Heart right ventricle (tissue), 16 donors: ENCODE measurements at places on chromosomes 16 and 17. TPM values are rescaled to one million over a fixed set of nuclear protein-coding genes. Genes with fewer than 3 reads are reported as not detected.
A peak's percentile ranks its signal among the peaks of the same experiment; 100 is the strongest.

Gene AOC2
- 0.72 TPM for total RNA-seq

Gene ACSM5
- 0.83 TPM for total RNA-seq

Gene SLC7A6
- total RNA-seq: 28.4 TPM

Gene C16orf74
- 6.5 TPM for total RNA-seq

- no peaks in the 10 kb centered on the region for H3K36me3 ChIP-seq
- no peak overlapping the region for H3K27ac ChIP-seq
- H3K27me3 ChIP-seq: peaks cover 53% of the 10 kb centered on the region
- peaks cover 15% of the 10 kb centered on the region for H3K4me1 ChIP-seq
- DNase-seq: no peak
Measured at GRCh38 chr16:3004319-3004718, 8.4 kb upstream of the CLDN9 start.

- no peaks in the 10 kb centered on the region for H3K4me1 ChIP-seq
- H3K4me3 ChIP-seq: no peak overlapping the region
- DNase-seq: no peak
- H3K27me3 ChIP-seq: peaks cover 6% of the 10 kb centered on the region
Measured at GRCh38 chr17:56319531-56319930, 166.3 kb downstream of the ANKFN1 start.

DNA sequence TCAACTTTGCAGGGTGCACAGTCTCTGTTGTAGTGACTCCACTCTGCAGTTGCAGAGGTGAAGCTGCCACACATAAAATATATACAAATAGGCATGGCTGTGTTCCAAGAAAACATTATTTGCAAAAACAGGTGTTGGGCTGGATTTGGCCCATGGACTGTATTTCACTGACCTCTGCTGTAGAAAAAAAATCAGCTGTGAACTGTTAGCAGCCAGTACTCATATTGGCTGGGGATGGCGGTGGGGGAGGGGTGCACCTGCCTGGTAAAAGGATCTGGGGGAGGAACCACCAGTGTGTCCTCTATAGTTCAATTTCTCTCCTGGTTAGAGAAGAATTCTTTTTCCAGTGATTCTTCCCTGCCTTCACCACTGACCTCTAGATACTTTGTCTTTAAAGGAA, 50.0 kb downstream of the SHISA9 start:
- H3K27ac ChIP-seq: no peak overlapping the region
- H3K36me3 ChIP-seq: no peaks in the 10 kb centered on the region
- no peaks in the 10 kb centered on the region for H3K4me1 ChIP-seq
- no peak overlapping the region for H3K4me3 ChIP-seq

- H3K27ac ChIP-seq: peak overlapping the region; percentile 48
- H3K4me1 ChIP-seq: peaks cover 41% of the 10 kb centered on the region
- no peaks in the 10 kb centered on the region for H3K36me3 ChIP-seq
- H3K27me3 ChIP-seq: no peaks in the 10 kb centered on the region
- no peak overlapping the region for H3K4me3 ChIP-seq
Measured at GRCh38 chr17:1505586-1505985, 10.8 kb downstream of the INPP5K start.

- H3K27me3 ChIP-seq: no peaks in the 10 kb centered on the region
- DNase-seq: no peak
- H3K4me1 ChIP-seq: peaks cover 29% of the 10 kb centered on the region
- peak overlapping the region; percentile 90 for H3K4me3 ChIP-seq
Measured at GRCh38 chr17:80146121-80147034, 550 bp downstream of the EIF4A3 start.

DNA sequence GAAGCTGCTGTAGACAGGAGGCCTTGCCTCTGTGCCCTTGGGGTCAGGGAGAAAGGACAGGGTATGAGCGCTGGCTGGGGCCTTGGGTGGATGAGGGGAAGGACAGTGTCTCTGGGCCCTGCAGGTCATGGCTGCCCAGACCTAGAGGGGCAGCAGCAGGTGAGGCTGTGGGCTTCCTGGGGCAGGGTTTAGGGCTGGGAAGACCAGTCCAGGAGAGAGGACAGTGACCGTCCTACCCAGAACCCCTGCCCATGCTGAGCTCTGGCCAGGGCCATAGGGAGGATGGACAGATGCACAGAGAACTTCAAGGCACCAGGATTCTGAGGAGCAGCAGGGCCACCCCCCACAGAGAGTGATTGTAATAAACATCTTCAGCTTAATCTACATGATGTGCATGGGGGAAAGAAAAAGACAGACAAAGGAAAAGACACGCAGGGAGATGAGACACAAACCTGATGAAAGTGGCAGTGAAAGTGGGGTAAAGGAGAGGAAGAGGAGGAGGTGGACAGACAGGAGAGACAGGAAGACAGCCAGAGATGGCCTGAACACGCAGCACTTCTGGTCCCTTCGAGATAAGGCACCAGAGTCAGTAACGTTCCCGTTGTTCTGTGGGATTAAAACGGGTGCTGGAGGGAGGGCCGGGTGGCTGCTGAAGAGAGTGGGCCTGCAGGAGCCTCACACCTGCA, 17.5 kb downstream of the FLOT2 start:
- no peak overlapping the region for H3K27ac ChIP-seq
- no peaks in the 10 kb centered on the region for H3K27me3 ChIP-seq
- no peak for DNase-seq

GRCh38 chr17:75642182-75642783, 9.0 kb downstream of the SMIM5 start:
- no peak overlapping the region for H3K4me3 ChIP-seq
- H3K4me1 ChIP-seq: peaks cover 53% of the 10 kb centered on the region
- no peak for DNase-seq
- H3K36me3 ChIP-seq: no peaks in the 10 kb centered on the region
- peak overlapping the region; percentile 65 for H3K27ac ChIP-seq
- no peaks in the 10 kb centered on the region for H3K27me3 ChIP-seq

DNA sequence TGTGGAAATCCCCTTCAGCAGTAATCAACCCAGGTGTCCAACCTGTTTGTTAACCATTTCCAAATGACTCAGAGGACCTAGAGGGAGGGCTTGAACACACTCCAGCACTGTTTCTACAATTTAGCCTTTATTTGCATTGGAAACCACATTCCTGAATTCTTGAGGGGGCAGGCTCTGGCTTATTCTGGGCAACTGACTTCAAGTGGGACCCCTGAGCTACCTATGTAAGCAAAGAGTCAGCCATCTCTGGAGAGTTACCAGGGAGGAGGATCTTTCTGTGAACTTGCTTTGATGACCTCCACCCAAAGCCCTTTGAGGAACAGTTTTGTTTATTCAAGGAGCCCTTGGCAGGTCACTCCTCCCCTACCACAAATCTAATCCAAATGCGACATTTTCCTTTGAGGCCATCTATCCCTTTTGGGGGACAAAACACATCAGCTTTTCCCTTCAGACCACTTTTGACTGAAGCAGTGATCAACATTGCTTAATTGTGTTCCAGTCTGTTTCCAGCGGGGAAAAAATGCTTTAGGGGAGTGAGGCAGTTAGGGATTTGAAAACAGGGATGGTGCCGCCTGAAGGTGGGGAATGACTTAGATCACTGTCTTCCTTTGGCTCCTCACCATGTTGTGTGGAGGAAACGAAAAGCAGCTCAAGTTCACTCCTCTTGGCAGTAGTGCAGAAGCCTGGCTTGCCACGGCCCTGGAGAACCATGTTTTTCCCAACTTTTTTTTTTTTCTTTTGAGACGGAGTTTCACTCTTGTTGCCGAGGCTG, 46.2 kb downstream of the TUBD1 start:
- peak overlapping the region; percentile 70 for H3K27ac ChIP-seq
- H3K27me3 ChIP-seq: no peaks in the 10 kb centered on the region
- H3K36me3 ChIP-seq: peaks cover 5% of the 10 kb centered on the region

DNA sequence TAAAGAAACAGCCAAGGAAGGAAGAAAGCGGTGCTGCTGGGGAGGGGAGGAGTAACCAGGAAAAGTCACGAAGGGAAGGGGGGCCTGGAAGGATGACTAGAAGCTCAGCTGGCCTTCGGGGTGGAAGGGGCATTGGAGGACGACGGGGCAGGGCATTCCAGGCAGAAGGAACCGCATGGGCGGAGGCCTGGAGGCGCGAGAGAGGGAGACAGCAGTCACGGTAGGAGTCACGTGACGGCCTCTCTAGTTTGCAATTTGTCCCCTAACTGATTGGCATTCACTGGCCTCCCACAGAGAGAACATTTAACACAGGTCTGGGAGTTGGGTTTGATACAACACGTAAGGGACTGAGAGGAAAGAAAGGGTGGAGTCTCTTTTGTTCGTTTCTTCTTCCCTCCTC, 63.9 kb downstream of the RTN4RL1 start:
- no peak overlapping the region for H3K4me3 ChIP-seq
- H3K4me1 ChIP-seq: no peaks in the 10 kb centered on the region
- H3K27me3 ChIP-seq: no peaks in the 10 kb centered on the region
- no peak overlapping the region for H3K27ac ChIP-seq
- no peak for DNase-seq

GRCh38 chr17:45907750-45908395, 13.5 kb downstream of the MAPT start:
- peaks cover 28% of the 10 kb centered on the region for H3K4me1 ChIP-seq
- H3K4me3 ChIP-seq: no peak overlapping the region
- DNase-seq: no peak
- no peaks in the 10 kb centered on the region for H3K36me3 ChIP-seq

DNA sequence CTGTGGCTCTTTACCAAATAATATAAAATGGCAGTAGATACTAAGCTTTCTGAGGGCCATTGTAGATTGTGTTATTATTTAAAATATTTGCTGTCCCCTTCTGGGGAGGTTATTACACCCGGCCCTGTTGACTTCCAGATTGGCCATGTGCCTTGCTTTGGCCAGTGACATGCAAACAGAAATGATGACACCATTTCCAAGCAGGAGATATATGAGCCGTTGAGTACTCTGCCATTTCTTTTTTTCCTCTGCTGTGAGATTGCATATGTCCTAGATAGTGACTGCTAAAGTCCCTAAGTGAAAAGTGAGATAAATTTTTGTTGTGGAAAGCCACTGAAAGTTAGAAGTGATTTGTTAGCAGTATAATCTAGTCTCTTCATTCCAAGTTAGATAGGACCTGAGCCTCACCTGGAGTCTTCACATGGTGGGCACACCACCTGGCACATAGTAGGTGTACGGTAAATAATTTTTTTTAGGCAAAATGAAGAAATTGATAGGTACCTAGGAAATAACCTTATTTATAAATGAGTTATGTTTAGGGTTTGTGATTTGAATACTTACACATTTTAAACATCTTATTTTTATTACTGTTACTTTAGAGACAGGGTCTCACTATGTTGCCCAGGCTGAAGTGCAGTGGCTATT, 204.0 kb upstream of the CACNG5 start:
- H3K4me3 ChIP-seq: no peak overlapping the region

DNA sequence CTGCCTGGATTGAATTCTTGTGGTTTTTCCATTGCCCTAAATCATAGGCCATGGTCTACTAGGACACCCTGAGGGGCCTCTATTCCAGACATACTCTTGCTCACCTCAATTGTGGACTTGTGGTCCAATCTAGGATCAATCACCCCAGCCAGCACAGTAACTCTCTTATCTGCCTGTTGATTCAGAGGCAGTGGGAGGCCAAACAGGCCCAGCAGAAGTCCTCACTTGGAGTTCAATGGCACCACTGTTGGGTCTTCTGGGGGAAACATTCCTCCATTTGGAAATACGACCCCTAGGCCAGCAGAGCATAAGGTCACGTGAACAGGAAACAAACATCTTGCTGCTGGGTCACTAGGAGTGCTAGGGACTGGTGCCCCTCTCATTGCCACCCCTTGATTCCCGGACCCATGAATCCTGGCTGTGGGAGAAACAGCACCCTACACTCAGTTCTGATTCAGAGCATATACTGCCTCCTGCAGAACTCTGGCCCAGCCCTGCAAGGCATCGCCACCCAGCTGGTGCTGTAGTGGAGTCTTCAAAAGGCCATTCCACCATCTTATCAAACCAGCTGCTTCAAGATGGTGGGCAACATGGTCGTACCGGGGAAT, 6.8 kb upstream of the NXN start:
- H3K27ac ChIP-seq: no peak overlapping the region
- H3K27me3 ChIP-seq: no peaks in the 10 kb centered on the region
- no peaks in the 10 kb centered on the region for H3K36me3 ChIP-seq
- no peak for DNase-seq
- no peaks in the 10 kb centered on the region for H3K4me1 ChIP-seq
- no peak overlapping the region for H3K4me3 ChIP-seq
